ENCODE measurements at places on chromosomes 1 and 21. TPM values are rescaled to one million over a fixed set of nuclear protein-coding genes. Genes with fewer than 3 reads are reported as not detected.

LCE2A gene
- total RNA-seq: not detected

RPTN gene
- not detected for total RNA-seq

HAO2 gene
- total RNA-seq: 10.0 TPM

H6PD gene
- 8.0 TPM for total RNA-seq

WNT3A gene
- not detected for total RNA-seq
